ENCODE measurements at places on chromosomes 7 and 10.
A peak's percentile ranks its signal among the peaks of the same experiment; 100 is the strongest.

GRCh38 chr10:98340261-98340939 is 72.4 kb upstream of the LOXL4 start:
- no peak for DNase-seq

DNA sequence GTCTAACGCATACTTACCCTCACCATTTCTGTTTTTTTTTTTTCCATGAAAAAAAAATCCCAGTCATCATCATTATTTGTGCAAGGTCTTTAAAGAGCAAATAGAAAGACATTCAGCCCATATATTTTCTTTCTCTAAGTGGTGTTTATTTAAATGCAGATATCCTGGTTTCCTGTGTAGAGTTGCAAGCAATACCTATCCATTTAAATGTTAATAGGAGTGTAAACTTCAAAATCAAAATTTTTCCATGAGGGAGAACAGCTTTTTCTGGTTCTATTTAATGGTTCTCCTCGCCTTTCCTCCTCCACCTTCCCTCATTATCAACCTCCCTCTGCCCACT is 120.1 kb upstream of the AGK start:
- no peak for DNase-seq

GRCh38 chr10:47351899-47352815 is 4.0 kb downstream of the RBP3 start:
- DNase-seq, result no peak

GRCh38 chr7:31488562-31489203 is 25.2 kb upstream of the ITPRID1 start:
- peak; percentile 60 for DNase-seq

DNA sequence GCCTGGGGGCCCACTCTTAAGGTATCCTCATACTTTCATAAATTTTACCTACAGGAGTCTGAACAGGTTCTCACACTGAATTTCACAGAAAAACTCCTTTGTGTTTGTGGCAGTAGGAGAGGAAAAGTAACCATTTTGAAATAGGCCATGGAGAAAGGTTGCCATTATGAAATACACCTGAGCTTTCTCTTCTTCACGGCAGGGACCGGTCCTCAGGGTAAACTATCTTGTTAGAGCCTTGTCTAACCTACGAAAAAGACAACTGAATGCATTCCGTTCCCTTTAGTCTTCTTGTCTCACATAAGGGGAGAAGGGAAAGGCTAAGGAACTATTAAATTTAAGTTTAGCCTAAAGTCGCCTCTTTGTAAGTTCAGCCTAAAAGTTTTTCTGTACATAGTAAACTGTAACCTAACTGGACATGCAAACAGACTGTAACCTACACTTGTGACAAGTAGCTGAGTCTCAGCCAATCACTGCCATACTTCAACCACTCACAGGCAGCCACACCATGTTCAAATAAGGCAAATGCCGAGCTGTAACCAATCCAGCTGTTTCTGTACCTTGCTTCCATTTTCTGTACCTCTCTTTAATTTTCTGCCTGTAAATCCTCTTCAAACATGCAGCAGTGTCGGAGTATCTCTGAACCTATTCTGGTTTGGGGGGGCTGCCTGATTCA is 14.2 kb upstream of the RNF32 start:
- no peak for DNase-seq

GRCh38 chr7:127754457-127754856 is 102.5 kb downstream of the SND1 start:
- DNase-seq, result no peak

- no peak for DNase-seq
Measured at GRCh38 chr7:70638158-70639107, 493.5 kb upstream of the GALNT17 start.

DNA sequence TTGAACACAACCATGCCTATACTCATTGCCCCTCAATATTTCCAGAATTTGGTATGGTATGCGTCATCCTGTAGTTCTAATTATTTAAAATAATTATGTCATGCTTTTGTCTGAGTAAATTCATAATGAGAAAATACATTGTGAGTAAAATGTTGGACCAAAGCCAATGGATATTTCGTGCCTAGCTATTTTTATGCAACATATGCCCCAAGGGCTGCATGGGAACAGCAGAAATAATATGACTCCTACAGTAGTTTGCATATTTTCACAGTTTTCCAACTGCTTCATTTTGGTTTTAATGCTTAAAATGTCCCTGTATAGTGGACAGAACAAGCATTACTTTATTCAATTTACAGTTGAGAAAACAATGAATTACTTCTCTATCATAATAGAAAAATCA is 1115.6 kb upstream of the GHITM start:
- no peak for DNase-seq
